IMR-90 (cell line): ENCODE measurements at places on chromosomes 4 and X.
A peak's percentile ranks its signal among the peaks of the same experiment; 100 is the strongest.

DNA sequence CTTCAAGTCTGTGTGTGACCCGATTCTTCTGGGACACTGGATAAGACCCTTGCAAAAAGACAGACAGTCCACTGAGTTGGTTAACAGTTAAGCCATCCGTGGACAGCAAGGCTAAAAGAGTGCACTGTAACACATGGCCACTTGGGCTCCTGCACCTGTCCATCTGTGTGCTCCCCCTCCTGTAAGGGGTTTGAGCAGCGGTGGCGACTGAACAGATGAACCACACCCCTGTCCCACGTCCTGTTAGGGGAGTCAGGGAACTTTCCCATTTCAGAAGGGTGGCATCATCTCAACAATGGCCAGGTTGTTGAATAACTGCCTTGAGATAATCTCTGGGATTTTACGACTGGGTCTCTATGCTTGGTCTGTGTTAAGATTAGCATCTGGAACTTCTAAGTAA lies 178.6 kb downstream of the GRXCR1 start:
- DNase-seq = no peak

DNA sequence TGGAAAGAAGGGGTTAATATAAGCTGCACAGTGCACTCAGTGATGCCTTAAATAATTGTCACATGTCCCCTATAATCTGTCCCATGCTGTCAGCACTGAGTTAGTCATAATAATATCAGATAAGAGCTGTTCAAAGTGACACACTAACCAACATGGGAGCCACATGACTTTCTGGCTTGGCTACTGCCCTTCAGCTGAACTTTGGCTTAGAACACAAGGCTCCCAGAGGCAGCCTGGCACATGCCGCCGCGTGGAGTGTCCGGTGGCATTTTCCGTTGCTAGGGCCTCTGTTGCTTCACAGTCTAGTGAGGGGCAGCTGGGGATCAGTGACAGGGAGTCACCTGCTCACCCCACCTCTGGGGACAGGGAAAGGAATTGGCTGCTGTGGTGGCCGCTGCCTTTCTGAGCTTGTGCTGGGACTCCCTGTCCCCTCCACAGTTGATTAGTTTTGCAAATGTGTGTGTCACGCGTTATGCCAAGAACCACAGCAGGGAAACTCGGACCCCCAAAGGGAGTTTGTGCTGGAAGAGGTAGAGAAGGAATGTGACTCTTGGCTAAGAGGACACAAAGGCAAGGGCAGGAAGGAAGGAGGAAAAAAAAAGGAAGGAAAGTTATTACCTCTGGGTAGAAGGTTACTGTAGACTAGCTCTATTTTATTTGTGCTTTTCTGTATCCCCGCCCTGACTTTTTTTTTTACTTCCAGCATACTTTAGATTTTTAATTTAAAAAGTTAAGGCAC lies 41.1 kb upstream of the PPARGC1A start:
- DNase-seq = no peak

DNA sequence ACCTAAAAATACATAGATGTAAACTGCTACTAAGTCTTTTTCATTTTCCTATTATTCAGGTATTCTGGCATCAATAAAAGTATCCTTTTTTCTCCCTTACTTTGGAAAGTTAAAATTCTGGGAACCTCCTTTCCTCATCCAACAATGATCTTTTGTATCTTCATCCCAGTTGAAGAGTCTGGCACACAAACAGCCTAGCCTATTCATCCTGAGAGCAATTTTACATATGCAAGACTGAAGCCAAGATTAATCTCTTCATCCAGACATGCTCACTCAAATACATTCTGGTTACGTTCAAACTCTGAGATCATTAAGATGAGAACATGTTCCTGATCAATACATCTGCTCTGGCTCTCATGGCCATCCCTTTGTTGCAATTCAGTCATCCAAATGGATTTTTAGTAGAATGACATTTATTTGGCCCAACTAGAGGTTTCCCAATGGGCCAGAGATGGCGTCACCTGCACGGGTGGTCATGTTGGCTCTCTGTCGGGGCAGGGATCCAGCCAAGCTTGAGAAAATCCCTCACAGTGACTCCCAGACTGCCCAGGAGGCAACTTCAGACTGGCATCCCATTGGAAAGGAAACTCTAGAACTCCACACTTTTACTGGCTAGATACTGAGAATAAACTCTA lies 135.3 kb upstream of the VCX2 start:
- no peak for DNase-seq

DNA sequence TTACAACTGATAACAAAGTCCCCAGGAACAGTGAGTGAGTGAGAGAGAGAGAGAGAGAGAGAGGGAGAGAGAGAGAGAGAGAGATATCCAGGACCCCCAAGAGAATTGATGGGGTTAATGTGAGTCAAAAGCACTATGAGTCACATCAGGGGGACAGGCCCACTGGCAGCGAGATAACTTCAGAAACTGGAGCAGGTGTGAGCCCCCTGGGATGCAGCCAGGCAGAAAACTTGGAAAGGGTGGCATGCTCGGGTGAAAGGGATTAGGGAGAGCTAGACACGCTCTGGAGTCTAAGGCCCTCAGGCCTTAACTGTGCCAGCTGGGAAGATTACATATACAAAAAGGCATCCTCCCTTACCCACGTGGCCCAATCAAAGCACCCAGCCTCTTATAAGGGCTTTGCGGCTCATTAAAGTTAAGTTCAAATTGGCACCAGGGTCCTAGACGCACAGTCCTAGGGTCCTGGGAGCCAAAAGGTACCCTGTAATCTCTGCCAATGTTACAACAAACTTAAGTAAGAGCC lies 841 bp downstream of the ACOT9 start:
- peak; percentile 74 for DNase-seq

DNA sequence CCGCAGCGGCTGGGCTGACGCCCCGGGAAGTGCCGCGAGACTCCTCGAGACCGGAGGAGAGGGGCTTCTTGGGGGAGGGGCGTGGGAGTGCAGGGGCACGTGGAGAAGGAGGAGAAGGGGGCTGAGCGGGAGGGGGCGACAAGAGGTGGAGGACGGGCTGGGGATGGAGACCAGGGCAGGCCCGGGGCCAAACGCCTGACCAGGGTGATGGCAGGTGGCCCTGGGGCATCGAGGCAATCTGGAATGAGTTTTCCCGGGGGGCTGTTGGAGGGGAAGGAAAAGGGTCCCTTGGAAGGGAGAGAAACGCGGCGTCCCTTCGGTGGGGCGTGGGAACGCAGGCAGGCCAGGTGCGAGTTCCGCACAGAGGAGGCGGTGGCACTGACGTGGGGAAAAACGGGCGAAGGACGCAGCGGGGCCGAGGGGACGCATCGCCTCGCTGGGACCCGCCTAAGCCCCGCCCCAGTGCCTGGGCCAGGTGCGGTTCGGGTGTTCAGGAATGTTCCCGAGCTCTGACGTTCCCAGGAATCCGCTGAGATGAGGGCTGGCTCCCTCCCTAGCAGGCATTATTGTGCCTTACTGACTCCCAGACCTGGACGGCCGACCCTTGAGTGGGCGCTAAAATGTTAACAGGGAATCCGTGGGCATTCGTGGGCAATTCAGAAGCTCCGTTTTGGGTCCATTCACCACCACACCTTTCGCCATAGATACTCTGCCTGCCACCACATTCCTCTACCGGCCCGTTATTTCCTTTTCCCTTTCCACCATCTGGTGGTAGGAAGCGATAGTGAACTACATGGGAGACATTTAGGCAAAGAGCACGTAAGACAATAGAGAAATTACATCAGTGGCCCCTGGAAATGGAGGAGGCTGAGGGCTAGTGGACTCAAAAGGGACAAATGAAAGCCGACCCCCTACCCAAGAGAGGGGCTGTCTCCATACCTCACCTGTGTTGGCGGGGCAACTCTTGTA lies 795 bp upstream of the SH3KBP1 start:
- DNase-seq = peak; percentile 77
